ENCODE measurements at places on chromosomes 2 and 18.

- DNase-seq: no peak
Observed at GRCh38 chr18:49744376-49745008, 68.8 kb downstream of the ACAA2 start.

DNA sequence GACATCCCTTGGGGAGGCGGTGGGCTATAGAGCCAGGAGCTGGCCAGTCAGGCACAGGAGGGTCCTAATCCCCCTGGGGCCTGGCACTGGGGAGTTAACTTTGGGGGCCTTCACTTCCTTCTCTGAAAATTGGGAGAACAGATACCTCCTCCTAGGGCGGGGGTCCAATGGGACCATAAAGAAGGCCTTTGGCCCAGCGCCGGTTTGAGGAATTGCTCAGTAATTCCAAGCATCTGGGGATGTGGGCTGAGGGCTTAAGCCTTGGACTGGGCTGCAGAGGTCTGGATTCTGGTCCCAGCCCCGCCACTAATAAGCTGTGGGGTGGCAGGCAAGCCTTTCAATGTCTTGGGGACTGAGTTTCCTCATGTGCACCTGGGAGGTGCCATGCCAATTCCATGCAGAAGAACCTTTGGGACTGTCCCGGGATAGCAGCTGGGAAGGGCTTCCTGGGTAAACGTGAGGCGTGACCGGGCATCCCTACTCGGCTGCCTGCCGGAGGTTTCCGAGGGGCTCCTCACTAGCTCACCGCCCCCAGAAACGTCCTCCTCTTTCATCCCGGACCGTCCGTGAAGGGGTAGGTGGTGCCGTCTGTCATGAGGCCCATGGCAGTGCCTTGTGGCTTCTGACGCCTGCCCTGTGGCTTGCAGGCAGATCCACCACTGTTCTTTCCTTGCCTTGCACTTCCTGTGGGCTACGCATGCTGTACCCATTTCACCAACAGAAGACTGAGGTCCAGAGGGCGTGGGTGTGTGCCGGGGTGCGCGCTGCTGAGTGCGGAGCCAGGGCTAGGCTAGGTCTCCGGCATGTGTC is 67.4 kb upstream of the HPCAL1 start:
- no peak for DNase-seq

DNA sequence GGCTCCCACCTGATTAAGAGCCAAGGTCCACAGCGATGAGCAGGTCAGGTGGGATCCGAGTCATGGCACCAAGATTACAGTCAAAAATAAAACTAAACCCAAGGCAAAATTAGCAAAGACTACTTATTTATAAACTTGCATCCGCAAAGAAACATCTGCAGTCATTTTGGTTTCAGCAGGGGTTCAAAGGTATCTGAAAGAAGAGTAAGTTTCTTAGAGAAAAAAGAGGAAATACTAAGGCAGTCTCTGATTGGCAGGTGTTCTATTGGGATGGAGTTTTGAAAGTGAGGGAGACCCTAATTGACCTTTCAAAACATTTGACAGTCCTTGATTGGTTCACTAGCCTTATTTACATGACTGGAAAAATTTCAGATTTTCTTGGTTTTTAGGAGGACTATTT is 11.0 kb upstream of the PLB1 start:
- no peak for DNase-seq

DNA sequence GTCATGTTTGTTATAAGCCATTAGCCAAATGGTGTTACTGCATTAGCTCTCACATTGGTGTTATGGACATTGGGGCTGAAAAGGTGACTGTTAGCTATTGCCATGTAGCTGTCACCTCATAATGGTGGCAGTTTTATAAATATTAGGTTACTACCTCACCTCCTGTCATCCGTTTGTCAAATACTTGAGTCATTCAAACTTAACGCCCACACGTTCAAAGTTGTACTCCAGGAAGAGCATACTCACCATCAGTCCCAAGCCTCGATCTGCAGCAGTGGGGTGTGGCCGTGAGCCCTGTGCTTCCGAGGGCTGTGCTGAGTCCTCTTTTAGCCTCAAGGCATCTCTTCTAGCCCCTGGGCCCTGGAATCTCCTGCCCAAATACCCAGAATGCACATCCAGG is 87.3 kb downstream of the PDK1 start:
- peak; percentile 70 for DNase-seq

All from EL (cell line).